ELF-1 (cell line): ENCODE measurements at places on chromosomes 1 and 21.

GRCh38 chr1:118927427-118928187, 60.5 kb downstream of the TBX15 start:
- peak; percentile 2 for DNase-seq

- DNase-seq, result peak; percentile 80
Observed at GRCh38 chr1:29688471-29689365, 452.4 kb downstream of the PTPRU start.

GRCh38 chr1:180029524-180030135, 75.0 kb downstream of the CEP350 start:
- no peak for DNase-seq

DNA sequence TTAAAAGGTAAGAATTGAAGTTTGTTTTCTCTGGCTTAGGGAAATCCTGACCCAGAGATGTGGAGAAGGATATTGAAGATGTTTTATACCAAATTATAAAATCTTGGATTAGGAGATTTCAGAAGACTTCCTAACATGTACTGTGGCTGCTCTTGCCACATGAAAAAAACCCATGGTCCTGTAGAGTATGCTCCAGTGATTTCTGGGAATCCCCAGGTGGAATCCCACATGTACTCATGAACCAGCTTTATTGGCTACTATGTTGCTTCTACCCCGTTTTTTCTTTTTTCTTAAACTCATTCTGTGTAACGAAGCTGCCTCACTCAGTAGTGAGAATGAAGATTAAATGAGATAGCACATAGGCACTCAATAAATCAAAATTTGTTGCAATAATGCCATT, 132.7 kb upstream of the SGIP1 start:
- no peak for DNase-seq

DNA sequence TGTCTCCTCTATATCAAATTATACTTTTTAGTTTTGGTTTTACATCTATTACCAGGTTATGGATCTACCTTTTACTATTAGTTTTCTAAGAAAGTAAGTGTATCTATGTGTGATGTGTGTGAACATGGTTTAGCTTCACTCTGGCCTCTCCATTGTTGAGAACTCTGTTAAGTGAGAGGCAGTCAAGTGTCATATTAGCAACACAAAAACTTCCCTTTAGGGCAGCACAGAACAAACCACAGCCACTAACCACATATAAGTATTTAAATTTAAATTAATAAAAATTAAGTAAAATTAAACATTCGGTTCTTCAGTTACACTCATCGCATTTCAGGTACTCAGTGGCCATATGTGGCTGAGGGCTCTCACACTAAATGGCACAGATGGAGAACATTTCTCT, 96.6 kb downstream of the DPYD start:
- no peak for DNase-seq

- peak; percentile 44 for DNase-seq
Observed at GRCh38 chr1:163071405-163072255, 2.5 kb downstream of the RGS4 start.

GRCh38 chr1:20850021-20850420, 62.9 kb upstream of the HP1BP3 start:
- DNase-seq, result no peak

- DNase-seq, result no peak
Observed at GRCh38 chr1:226696547-226696946, 42.5 kb downstream of the ITPKB start.

GRCh38 chr21:14070968-14071367, 139.8 kb downstream of the LIPI start:
- DNase-seq, result no peak

DNA sequence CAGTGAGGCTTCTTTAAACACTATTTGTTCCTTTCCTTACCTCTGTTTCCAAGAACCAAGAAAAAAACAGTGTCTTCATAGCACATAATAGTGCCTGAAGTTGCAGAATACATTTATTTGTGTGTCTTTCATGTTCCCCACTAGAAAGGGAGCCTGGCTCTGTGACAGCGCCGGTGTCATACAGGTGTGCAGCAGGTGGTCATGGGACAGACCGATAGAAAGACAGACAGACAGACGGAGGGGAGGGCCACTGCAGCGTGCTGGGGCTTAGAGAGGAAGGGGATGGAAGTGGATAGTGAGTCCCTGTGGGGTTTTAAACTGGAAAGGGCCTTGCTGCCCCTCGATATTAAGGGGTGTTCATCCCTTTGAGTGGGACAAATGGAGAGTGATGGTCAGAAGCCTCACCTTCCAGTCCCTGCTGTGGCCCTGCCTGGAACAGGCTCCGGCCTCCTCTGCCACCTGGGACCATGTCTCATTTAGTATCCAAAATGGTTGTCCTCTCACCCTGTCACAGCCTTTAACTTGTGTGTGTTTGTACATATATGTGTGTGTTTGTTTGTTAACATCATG, 152.9 kb downstream of the PGBD5 start:
- DNase-seq, result no peak

DNA sequence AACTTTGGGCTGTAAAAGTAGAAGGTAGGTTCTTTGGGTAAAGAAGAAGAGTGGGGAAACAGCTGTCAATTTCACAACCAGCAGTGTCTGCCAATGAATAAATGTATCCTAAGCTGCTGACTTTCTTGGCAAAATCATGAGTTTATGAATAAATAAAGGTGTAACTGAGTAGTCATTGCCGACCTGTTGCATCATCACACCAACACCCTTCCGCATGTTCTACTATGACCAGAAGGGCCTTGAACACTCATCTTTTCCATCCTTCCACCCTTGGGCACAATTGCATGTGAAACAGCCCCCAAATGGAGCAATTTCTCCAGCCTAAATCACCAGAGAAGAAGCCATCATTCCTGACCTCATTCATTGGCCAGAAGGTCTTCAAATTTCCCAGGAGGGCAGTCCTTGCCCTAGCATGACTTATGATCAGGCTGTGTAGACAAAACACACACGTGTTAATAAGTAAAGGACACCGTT, 31.2 kb upstream of the QSOX1 start:
- DNase-seq, result no peak

DNA sequence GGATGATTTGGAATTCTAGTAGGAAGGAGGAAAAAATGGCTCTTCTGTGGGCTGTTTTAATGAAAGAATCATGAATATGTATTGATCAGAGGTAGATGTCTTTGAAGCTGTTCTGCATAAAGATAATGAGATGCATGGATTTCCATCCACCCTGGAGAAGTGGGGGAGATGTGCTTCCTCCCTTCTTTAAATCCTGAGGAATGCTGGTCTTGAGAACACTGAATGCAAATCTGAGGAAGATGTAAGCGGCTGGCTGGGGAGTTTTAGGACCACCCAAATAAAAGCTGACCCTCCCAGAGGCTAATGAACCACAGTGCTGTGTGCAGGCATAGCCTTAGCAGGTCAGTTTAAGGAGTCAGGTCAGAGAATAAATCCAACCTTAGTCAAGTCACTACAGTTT, 37.3 kb downstream of the ZMYND12 start:
- no peak for DNase-seq

- DNase-seq, result peak; percentile 16
Observed at GRCh38 chr1:208834381-208835096, 590.4 kb upstream of the PLXNA2 start.

DNA sequence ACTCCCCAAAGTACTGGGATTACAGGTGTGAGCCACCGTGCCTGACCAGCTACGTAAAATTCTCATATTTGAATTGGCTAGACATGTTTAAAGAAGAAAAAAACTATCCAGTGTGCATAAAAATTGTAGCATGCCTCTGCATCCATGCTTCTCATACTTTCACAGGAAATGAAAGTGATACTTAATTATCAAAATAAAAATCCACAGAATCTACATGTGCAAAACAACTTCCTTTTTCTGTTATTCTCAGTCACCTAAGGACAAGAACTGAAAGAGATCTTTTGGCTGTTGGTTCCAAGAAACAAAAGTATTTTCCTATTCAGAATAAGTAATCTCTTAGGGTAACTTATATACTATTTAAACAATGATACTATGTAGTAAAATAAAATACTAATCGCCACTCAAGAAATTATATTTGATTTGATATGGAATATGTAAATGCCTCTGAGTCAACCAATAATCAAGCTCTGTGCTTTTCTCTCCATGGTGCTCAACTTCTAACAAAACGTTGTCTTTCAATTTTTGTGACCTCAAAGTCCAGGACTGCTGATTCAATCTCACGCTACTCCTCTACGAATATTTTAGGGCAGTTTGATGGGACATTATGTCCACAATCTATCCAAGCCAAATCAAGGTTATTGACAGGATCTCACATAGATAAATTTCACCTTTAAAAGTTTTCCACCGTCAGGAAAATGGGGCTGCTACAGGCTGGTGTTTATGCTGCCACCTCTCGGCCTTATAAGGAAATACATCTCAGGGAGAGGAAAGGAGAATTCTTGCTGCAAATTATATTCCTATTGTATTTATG, 102.7 kb downstream of the ZNF281 start:
- no peak for DNase-seq

- DNase-seq, result no peak
Observed at GRCh38 chr1:53066891-53067738, 5.1 kb downstream of the PODN start.

- DNase-seq, result no peak
Observed at GRCh38 chr1:212157252-212157651, 121.7 kb downstream of the DTL start.

GRCh38 chr1:242225767-242226573, 227.1 kb upstream of the MAP1LC3C start:
- DNase-seq, result no peak

- DNase-seq, result no peak
Observed at GRCh38 chr1:160963521-160963920, 8.9 kb upstream of the ITLN2 start.

DNA sequence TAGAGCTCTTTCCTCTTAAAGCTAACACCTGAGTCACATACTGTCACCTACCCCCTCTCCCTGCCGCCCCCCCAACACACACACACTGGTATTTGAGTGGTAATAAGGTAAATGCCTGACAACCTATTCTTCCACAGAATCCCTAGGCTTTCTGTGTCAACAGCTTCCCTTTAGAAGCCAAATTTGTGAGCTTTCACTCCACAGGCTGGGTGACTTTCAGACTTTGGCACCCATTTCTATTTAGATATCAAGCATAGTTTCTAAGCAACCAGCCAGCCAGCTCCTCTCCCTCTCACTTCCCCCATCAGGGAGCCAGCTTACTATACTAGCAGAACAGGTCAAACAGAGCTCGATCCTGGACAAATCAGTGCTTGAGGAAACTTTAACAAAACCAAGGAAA, 3.2 kb upstream of the C1orf74 start:
- DNase-seq, result no peak

DNA sequence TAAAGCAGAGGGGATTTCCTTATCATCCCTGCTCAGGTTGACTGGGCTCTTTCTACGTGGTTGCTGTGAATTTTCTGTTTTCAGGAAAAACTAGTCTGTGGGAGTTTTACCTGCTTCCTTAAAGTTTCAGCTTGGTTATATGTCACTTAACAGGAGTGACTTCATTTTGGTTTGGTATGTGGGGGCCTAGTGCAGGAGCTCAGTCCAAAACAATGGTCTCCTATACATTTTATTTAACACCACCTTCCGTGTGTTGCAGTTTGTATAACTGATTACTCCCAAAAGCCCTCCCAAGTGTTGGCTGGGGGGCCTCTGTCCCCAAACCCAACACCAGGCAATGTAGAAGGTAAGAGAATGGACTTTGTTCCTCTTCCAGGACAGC, 5.3 kb downstream of the IL23R start:
- no peak for DNase-seq

- no peak for DNase-seq
Observed at GRCh38 chr1:46554236-46554596, 2.8 kb upstream of the KNCN start.

- DNase-seq, result no peak
Observed at GRCh38 chr1:26187882-26188281, 2.5 kb upstream of the CATSPER4 start.

DNA sequence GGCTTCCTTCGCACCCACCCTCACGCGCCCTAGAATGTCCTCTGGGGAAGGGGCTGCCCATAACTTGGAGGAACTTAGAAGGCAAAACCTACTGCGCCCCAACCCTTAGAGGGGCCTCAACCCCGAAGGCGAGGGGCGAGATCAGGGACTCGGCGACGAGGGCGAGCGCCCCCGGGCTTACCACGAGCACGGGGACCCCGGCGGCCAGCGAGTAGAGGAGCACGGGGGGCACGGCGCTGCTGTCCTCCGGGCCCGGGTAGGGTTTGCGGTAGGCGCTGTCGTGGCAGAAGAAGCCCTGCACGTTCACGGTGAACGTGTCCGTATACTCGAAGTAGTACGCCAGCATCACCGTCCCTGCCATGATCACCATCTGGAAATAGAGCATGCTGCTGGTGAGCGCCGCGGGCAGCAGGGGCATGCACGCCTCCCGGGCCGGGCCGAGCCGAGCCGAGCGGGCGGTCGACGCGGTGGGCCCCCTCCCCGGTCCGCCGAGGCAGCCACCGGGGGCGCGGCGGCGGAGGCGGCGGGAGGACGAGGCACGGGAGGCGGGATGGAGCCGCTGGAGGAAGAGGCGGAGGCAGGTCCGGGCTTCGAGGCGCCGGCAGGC, 304 bp downstream of the PLPPR5 start:
- peak; percentile 10 for DNase-seq

GRCh38 chr1:6011161-6011945, 19.1 kb upstream of the NPHP4 start:
- DNase-seq, result no peak

- DNase-seq, result no peak
Observed at GRCh38 chr1:151811181-151811580, 6.0 kb upstream of the LINGO4 start.

GRCh38 chr1:16120940-16121410, 34.9 kb downstream of the EPHA2 start:
- DNase-seq, result no peak

GRCh38 chr1:198919667-198920398, 281.0 kb downstream of the PTPRC start:
- DNase-seq, result no peak
